Stimulated activated CD4-positive, alpha-beta T cell treated with anti-CD3 and anti-CD28 coated beads, Interleukin-2, amount 100 ng/mL, for 24 hours (primary cell): ENCODE measurements at places on chromosomes 16 and 17.

GRCh38 chr17:66469088-66469442, 166.7 kb downstream of the PRKCA start:
- no peak for DNase-seq

- no peak for DNase-seq
Measured at GRCh38 chr17:40218006-40218739, 931 bp upstream of the WIPF2 start.

DNA sequence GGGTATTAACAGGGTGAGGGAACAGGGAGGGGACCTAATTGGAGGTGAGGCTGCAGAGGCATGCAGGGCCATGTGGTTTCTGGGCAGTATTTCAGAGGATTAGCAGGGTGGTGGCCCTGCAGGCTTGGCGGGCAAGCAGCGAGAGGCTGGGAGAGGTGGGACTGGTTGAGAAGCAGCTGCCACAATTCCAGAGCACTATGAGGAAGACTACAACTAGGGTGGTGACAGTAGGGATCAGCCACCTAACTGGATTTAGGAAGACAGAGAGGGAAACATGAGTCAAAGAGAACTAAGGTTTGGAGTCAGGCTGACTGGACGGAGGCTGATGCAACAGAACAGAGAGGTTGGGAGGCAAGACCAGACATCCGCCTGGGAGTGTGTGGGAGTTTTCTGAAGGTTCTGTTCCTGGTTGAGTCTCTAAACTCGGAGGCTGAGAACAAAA, 12.3 kb downstream of the ALOXE3 start:
- no peak for DNase-seq

- no peak for DNase-seq
Measured at GRCh38 chr16:84577034-84577803, 40.7 kb downstream of the COTL1 start.

GRCh38 chr17:76873856-76874255, 5.7 kb downstream of the MGAT5B start:
- no peak for DNase-seq

- no peak for DNase-seq
Measured at GRCh38 chr17:82752371-82753200, 721 bp downstream of the TBCD start.

DNA sequence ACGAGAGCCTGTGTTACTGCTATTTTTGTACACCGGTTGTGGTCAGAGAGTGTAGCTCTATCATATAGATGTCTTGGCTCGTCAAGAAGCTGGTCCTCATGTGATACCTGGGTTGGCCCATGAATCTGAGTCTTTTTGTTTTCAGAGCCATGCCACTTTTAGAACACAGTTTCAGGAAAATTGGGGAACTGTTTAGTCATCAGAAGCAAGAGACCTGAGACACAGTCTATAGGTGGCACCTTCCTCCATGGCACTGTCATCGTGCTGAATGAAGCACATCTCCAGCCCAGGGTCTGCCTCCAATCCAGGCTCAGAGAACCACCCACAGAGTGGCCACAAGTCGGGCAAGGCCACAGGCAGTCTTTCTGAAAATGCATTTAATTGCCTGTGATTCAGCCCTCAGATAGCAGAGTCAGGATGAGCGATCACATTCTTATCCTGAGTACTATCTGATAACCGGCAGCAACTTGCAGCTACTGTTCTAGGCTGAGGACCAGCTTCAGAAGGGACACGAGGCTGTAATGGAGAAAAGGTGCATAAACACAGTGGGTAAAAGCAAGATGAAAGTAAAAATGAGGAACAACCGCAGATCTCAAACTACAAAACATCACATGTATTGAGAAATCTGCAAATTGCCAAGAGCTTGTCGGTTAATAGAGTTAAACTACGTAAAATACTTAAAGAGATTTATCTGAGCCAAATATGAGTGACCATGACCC, 14.2 kb upstream of the HAPSTR1 start:
- peak; percentile 35 for DNase-seq

GRCh38 chr16:28522792-28523191, 16.0 kb downstream of the NUPR1 start:
- no peak for DNase-seq

DNA sequence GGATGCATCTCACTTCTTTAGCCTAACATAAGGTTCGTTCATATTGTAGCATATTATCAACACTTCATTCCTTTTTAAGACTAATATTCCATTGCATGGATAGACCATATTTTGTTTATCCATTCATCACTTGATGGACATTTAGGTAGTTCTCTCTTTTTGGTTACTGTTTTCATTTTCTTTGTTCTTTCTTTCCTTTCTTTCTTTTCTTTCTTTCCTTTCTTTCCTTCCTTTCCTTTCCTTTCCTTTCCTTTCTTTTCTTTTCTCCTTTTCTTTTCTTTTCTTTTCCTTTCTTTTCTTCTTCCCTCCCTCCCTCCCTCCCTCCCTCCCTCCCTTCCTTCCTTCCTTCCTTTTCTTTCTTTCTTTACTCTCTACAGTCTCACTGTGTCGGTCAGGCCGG, 24.2 kb downstream of the PLCG2 start:
- DNase-seq, result no peak

DNA sequence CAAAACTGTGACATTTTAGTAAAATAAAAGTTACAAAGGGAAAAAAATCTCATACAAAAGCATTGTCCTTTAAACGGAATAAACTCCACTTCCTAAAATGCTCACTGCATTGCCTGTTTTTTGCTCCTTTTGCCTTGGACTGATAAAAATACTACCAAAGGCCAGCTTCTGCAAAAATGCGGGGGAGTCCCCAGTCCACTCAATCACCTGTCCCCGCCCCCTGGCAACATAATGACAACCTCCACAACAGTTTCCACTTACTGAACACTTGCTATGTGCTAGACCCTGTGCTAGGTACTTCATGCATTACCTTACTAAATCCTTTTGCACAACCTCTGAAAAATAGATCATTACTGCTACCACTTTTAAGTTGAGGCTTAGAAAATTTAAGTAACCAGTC, 172.7 kb upstream of the CCL2 start:
- DNase-seq, result no peak

DNA sequence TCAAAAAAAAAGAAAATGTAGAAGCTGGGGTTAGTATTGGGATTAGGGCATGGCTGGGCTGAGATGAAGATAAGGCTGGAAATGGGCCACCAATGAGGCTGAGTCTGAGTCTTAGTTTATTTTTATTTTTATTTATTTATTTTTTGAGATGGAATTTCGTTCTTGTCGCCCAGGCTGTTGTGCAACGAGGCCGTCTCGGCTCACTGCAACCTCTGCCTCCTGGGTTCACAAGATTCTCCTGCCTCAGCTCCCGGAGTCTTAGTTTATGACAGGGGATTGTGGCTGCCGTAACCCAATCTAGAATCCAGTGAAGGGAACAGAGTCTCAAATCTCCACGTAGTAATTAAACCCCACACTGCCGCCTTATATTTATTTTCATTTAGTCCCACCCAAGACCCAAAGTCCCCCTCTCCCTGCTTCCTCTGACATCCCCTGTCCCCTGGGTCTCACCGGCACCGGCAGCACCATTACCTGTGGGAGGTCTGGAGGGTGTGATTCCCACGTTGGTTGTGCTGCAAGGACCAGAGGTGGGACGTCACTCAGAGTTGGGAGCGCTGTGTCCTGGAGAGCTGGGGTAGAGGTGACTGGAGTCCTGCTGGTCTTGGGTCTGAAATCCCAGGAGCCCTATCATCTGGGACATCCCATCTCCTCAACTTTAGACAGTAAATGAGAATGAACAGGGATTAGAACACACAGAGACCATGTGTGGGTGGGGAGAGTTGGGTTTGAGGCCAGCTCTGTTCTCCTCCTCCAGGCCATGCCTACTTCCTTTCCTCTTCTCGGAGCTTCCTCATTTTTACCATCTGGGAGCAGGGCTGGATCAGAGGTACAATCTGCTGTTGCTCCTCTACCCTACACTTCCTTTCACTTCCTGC, at the start of gene CLEC10A:
TSS of gene CLEC10A (minus strand) at position 671 of the 875 bp plus-strand sequence. CDS start 1,439 bp downstream, outside the sequence.
- DNase-seq, result no peak

GRCh38 chr17:34171245-34171818, 83.8 kb upstream of the CCL2 start:
- DNase-seq, result peak; percentile 60

- DNase-seq, result no peak
Measured at GRCh38 chr16:80231121-80231520, 309.7 kb upstream of the DYNLRB2 start.

- DNase-seq, result no peak
Measured at GRCh38 chr16:10485698-10486382, 94.6 kb downstream of the EMP2 start.

DNA sequence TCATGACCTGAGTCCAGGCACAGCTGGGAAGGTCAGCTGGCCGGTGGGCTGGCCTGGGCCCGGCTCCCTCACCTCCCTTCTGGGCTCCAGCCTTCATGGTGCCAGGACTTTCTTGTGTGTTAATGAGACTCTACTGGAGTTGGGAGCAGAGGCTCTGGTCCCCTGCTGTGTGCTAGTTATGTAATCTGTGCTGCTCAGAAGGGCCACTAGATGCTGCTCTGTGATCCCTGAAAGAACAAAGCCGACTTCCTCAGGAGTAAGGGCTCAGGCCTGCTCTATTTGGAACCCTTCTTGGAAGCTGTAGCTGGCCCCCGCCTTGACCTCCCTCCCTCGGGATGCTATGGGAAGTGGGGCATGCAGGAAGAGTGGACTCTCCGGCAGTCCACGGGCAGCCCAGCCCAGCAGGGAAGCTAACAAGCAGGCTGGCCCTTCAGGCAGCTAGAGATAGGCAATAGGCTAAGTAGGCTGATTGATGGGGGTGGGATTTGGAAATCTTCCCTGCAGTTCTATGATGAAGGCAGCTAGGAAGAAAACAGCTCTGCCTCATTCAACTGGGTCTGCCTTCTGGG, 3.3 kb upstream of the CDK5R1 start:
- no peak for DNase-seq

- DNase-seq, result no peak
Measured at GRCh38 chr17:3959295-3959899, 4.8 kb downstream of the ATP2A3 start.

- DNase-seq, result no peak
Measured at GRCh38 chr16:53456625-53457024, 22.4 kb downstream of the RBL2 start.

DNA sequence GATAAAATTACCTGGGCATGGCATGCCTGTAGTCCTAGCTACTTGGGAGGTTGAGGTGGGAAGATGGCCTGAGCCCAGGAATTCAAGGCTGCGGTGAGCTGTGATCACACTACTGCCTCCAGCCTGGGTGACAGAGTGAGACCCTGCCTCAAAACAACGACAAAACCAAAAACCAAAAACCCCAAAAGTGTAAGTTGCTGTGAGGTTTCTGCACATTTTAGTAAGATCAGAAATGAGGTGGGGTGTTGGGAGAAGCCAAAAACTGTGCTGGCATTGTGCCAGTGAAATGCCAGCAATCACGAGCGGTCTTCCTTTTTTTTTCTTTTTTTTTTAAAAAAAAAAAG, 114.6 kb downstream of the PITPNC1 start:
- DNase-seq, result no peak

GRCh38 chr16:30985401-30986128, 558 bp downstream of the HSD3B7 start:
- DNase-seq, result no peak

DNA sequence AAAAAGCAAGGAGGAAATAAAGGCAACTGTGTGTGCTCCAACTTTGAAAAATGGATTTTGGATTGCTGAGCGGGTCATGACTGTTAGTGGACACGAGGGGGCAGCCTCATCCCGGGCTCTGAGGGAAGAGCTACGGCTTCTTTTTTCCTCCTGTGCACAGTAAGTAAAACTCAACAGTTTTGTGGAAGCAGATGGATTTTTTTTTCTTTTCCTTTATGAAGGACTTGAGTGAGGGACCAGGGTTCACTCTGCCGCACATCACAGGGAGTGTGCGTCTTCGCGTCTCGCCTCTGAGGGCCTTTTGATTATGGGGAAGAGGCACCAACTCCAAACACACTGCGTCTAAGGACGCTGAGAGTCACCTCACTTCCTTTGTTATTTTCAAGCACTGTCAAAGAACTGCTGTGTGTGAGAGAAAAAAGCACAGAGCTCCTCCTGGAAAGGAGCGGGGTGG, 80.3 kb upstream of the GOT2 start:
- peak; percentile 47 for DNase-seq

GRCh38 chr17:78783711-78784324, 1.7 kb upstream of the CYTH1 start:
- no peak for DNase-seq

- DNase-seq, result peak; percentile 90
Measured at GRCh38 chr16:57447186-57447962, at the start of the genes CIAPIN1 and COQ9. Gene CIAPIN1, minus strand, starts transcription at chr16:57447385. Its CDS starts 6,457 bp downstream, at chr16:57440928. Gene COQ9, plus strand, starts transcription at chr16:57447479. Its CDS starts 27 bp downstream, at chr16:57447506.

DNA sequence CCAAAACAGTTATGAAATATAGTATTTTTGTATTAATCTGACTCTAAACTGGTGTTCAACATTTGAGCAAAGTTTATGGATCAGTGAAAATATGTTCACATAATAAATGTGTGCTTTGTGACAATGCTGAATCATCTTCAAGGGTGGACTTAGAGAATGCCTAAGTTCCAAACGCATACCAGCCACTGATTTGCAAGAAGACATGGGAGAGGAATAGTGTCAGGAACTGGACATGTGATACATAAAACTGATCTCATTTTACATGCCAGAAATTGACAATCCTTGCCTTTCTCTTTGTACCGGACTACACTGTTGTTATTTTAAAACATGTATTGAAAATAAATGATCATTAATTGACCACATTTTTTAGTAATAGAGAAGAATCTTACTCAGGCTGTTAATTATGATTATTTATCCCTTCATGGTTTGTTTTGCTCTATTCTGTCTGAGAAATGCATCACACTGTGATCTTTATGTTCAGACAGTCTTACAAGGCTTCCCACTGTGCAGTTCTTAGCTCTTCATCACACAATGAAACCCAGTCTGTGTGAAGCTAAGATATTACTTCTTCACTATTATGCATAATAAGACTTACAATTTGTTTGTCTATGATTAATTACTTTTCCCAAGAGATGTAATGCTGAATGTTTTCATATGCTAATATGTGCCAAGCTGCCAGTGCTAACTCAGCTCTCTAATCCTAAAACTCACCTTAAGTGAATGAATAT, 1180.6 kb upstream of the CDH8 start:
- DNase-seq, result no peak

DNA sequence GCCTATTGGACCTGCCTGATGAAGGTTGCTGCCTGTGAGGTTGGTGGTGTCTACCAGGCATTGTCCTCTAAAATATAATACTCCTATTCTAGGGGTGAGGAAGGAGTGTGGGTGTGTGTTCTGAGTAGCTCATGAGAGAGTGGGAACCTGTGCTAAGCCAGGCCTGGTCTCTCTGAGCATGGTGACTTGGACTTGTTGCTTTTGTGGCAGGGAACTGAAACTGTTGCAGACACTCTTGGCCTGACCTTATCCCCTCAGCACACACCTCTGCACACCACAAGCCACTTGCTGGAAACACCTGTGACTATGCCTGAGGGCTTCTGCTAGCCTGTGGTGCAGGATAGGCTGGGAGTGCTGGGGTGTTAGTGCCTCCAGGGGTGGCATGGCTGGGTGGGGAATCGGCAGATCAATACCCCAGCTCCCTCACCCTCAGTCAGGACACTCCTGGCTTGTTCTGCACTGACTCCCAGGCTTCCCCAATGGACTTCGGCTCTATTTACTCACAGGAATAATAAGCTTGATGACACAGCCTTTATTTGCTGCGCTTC, 29.9 kb downstream of the PLCG2 start:
- DNase-seq, result no peak

- DNase-seq, result no peak
Measured at GRCh38 chr16:53974484-53975080, 270.6 kb downstream of the FTO start.
